Myometrial cell (primary cell): ENCODE measurements at places on chromosomes 7 and 10. TPM values are rescaled to one million over a fixed set of nuclear protein-coding genes. Genes with fewer than 3 reads are reported as not detected.

Gene CPA1
- not detected in 2 replicates for total RNA-seq

Gene RUFY2
- 11.2 and 13.0 TPM in 2 replicates for total RNA-seq

Gene CYP3A5
- total RNA-seq = 0.89 and 3.2 TPM in 2 replicates

Gene HKDC1
- total RNA-seq = 0.29 and 1.1 TPM in 2 replicates

Gene FOXI2
- not detected in 2 replicates for total RNA-seq

Gene ANKRD7
- 0.18 and 2.6 TPM in 2 replicates for total RNA-seq

Gene OR9A2
- not detected in 2 replicates for total RNA-seq

Gene ZNF775
- total RNA-seq = 5.7 and 13.3 TPM in 2 replicates

Gene LEP
- not detected in 2 replicates for total RNA-seq

Gene ASB4
- total RNA-seq = not detected in 2 replicates

Gene LHFPL3
- total RNA-seq = not detected in 2 replicates

Gene SSC4D
- total RNA-seq = 1.8 and 2.0 TPM in 2 replicates

Gene PNLIPRP2
- total RNA-seq = not detected in 2 replicates

Gene IRF5
- total RNA-seq = 0.18 TPM in 1 of 2 replicates, not detected in the other

Gene CYP3A4
- not detected in 2 replicates for total RNA-seq

Gene PTPN20
- total RNA-seq = 0.29 and 0.35 TPM in 2 replicates
